ENCODE measurements at places on chromosomes 6 and 20.

GRCh38 chr20:54320148-54320607 lies 112.3 kb downstream of the PFDN4 start:
- no peak for DNase-seq

DNA sequence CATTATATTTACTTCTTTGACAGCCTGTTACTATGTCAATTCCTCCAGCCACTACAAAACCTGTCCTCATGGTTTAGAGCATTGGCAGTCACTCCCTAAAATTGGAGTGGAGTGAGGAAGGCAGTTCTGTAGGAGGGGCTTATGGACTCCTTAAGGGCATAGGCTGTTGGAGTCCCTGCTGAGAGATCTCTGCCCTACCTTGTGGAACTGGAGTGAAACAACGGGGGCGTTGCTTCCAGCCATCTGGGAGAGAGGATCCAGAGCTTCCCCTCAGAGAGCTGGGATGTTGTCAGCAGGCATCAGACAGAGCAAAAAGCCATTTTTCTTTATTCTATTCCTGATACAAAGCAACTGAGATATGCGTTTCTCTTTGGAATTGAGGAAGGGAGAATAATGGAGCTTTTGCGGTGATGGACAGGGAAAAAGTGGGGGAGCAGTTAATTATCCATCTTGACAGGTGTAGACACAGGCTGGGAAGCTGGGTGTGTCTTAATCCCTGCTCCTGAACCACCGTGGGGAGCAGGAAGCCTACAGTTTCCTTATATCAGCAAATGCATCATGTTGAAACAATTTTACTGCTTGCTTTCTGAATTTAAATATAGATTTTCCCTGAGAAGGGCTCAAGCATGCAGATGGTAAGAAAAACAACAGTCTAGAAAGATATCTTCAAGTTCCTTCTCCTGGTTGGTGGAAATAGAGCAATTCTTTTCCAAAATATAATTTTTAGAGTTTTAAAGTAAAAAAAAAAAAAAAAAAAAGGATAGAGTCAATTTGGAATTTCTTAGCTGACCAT lies 402.5 kb downstream of the PLCB1 start:
- no peak for DNase-seq

DNA sequence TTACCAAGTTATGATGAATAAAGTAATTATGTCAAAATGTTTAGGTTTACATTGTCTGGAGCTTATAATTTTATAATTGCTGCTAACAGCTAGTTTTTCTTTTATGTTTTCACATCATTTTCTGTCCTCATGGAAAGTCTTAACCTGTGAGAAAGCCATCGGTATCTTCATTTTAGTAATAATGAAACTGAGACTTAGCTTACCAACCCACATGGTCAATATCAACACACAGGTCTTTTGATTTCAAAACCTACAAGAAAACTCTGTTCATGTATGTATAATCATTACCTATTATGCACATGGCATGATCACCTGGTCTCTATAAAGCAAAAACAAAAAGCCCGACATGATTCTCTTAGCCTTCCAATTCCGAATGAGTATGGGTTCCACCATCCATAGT lies 61.9 kb downstream of the KCNQ5 start:
- DNase-seq: no peak

DNA sequence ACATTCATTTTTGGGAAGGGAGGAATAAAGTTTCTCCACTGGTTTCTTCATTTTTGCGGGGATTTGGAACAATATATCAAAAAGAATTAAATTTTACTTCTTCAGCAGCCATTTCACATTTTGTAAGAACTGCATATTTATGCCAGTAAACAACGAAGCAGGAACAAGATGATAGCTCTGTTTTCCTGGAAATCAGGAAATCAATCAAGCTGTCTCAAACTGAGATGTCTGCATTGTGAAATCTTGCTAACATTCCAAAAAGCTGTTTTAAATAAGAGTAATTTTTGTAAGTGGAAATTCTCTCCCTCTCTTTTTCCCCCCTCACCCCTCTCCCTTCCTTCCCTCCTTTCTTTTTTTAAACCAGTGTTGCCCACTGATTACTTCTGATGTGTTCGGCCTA lies 20.0 kb downstream of the MAPK13 start:
- DNase-seq: no peak
